Right ventricle myocardium superior (tissue), 1 donor: ENCODE measurements at places on chromosomes 7 and 10. TPM values are rescaled to one million over a fixed set of nuclear protein-coding genes. Genes with fewer than 3 reads are reported as not detected.

GATA3 gene
- total RNA-seq = 0.83 TPM

AASS gene
- total RNA-seq = 18.6 TPM

ELMO1 gene
- total RNA-seq = 11.9 TPM

LRRC4 gene
- 1.9 TPM for total RNA-seq

ODAD2 gene
- not detected for total RNA-seq

NODAL gene
- total RNA-seq = not detected
